ENCODE measurements at places on chromosomes 3 and 15.

DNA sequence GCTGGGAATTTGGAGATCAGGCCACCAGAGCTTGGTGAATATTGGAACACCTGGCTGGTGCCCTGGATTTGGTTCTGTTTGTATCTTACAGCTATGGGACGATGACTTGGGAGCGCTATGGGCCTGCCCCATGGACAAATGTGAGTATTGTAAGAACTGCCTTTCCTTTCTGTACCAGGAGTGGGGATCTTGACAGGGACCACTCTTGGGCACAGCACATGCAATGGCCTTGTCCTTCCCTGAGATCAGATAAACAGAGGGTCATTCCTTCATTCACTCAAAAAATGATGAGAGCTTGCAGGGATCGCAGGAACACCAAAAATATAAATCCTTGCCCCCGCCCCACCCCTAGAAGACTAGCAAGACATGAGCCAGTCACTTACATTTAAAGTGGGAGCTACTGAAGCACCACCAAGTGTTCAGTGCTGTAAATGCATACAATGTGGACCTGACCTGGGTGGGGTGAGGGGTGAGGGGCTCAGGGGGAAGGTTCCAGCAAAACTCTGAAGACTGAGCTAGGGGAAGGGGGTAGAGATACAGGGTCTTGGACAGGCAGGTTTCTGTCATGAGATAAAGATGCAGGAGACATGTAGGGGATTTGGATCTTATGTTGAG, 2.7 kb upstream of the CRELD1 start:
- DNase-seq = no peak

DNA sequence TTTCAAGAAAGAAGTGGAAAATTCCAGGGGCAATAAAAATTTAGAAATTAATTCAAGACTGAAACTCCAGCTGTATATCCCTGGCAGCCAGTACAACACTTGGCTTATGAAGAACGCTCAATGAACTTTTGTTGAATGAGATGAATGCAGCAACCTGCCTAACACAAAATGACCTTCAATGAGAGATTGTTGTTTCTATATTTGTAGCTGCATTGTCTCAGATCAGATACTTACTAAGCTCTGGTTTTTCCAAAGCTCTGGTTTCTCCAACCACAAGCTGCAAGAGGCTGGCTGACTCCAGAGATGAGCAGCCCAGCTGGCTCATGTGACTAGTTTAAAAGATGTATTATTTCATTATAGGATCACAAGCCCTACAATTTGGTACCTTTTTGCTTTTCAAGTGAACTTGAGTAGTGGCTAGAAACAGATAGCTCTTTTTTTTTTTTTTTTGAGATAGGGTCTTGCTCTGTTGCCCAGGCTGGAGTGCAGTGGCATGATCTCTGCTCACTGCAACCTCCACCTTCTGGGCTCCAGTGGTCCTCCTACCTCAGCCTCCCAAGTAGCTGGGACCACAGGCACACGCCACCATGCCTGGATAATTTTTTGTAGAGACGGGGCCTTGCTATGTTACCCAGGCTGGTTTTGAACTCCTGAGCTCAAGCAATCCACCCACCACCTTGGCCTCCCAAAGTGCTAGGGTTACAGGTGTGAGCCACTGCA, 57.4 kb downstream of the UMPS start:
- no peak for DNase-seq

GRCh38 chr15:83284559-83285283, at the start of gene BNC1:
BNC1 (minus strand) TSS chr15:83284664; CDS start chr15:83284628, 36 bp downstream.
- DNase-seq = no peak

GRCh38 chr3:24657870-24658510, 163.3 kb upstream of the THRB start:
- DNase-seq = no peak

- DNase-seq = no peak
These were observed 4.1 kb downstream of the CCDC12 start for GRCh38 chr3:46972396-46972795.

- DNase-seq = no peak
These were observed 289.5 kb upstream of the TRIM42 start for GRCh38 chr3:140388202-140388922.

GRCh38 chr3:46695177-46695961, 1.9 kb upstream of the ALS2CL start:
- no peak for DNase-seq

DNA sequence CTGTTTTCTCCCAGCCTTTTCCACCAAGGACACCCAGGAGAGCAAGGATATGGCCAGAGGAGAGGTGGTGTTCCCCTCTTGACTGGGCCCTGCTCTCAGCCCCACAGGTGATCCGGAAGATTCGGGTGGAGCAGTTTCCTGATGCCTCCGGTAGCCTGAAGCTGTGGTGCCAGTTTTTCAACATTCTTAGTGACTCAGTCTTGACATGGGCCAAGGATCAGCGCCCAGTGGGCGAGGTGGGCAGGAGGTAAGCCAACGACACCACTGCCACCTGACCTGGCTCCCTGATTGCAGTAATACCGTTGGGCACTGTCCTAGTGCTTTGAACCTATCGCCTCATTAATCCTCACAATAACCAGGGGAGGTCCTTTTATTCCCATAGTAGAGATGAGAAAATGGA, 25.3 kb upstream of the SLC28A1 start:
- no peak for DNase-seq

DNA sequence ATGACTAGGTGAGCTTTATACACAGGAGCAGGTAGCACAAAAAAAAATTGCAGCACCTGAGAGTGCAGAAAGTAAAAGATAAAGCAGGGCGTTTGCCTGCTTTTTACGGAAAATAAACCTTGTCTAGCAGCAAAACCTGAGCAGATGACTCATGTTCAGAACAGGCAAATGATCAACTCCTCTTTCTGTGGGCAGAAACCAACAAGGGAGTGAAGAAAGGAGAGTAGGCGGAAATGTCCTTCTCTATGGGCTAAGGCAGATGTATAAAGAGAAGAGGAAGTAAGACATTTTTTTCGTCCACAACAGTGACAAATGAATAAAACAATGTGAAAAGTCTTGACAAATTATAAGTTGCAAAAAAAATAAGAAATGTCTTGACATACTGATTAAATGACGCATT, 24.5 kb upstream of the GMNC start:
- DNase-seq = no peak

DNA sequence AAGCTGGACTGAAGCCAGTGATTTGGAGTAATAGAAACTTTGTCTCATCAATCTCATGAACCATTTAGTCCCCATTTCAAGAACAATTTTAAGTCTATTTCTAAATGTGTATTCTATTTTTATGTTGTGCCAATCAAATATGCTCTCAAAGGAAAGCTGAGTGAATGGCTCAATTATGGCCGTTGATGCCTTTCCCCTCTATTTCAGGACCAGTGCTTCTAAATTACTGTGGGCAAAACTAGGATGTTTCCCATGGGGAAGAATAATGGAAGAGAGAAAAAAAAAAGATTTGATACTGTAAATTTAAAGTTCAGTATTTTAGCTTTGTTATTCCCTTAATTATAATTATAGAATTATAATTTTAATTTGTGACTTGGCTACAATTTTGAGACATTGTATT, 110.1 kb downstream of the CADM2 start:
- no peak for DNase-seq

DNA sequence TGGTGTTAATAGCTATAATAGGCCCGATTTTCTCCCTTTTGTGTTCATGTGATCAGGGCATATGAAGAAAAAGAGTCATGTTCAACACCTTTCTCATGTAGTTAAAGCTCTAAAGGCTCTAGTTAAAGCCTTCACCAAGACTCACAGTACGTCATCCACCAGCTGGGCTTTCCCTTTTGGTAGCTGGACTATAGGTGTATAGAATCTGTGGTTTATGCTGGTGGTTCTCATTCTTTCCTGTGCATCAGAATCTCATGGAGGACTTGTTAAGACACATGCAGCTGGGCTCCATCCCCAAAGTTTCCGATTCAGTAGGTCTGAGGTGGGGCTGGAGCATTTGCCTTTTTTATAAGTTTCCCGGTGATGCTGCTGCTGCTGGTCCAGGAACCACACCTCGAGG, 31.0 kb downstream of the CFAP91 start:
- DNase-seq = no peak

DNA sequence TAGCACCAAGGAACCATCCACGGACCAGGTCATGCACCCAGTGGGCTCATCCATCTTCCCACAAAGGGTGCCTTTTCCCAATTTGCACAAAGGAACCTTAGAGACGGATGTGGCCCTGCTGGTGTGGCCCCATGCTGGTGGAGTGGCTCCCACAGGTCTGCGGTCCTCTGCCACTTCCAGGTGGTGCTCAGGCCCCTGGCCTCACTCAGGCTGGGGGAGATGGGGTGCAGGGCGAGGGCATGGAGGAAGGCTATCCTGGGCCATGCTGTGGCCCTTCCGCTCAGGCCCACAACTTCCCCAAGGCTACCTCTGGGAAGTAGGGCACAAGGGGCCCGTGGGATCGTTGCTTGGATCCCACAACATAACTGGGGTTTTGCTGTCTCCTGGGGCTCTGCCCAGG, 5.2 kb upstream of the SYNM start:
- no peak for DNase-seq

GRCh38 chr3:118587847-118588246, 446.8 kb downstream of the IGSF11 start:
- DNase-seq = no peak

DNA sequence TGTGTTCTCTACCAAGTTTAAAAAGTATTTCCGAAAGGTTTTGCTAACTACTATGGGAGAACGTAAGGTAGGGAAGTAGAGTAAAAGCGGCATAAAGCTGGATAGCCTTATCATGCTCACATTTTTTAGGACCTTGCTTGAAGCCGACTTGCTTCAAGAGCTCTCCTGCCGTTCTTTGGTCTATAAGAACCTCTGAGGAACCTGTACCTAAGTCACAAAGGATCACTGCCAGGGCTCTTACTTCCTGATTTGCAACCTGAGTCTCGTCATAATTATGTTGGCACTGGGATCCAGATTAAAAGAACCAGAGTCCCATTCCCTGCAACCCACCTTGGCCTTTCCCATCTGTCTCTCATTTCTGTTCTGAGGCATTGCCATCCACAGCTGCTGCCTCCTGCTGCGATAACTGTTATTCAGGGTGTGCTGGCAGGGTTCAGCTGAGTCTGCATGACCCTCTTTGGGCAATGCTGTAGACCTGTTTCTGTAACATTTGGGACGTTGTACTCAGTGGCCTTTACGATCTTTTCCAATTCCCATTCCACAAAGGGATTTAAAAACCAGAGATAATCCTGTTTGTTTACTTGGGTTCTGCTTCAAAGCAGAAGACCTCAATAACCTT, 131.0 kb upstream of the UMPS start:
- DNase-seq = no peak

- no peak for DNase-seq
These were observed 5.0 kb downstream of the ACOX2 start for GRCh38 chr3:58531956-58532355.

DNA sequence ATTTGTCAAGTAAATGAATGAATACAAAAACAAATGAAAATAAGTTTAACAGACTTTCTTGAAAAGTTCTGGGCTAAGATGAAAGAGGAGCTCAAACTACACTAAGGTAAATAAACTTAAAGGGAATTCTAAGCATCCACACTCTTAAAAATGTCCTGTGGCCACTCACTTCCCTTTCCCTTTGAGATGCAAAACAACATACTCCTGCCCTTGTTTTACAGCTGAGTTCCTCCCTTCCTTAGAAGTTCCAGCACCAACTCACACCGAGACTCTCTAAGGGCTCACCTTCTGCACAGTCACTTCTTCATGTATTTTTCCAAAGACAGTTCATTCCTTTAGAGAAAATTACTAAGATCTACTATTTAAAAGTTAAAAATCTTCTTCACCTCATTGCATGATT, 123.3 kb upstream of the CMC1 start:
- no peak for DNase-seq

DNA sequence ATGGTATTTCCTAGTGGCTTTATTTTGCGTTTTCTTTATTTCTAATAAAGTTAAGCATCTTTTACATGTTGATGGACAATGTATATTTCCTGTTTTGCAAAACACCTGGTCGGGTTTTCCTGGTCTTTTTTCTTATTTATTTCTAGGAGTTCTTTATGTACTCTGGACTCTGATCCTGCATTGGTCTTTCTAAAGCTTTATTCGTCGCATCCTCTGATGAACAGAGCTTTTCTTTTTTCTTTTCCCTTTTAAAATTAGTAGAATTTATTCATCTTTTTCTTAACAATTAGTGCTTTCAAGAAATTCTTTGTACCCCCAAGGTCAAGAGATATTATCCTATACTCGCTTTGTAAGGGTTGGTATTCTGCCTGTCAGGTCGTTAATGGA, 32.2 kb downstream of the ZDHHC19 start:
- DNase-seq = no peak

GRCh38 chr3:75129101-75129500, 514.6 kb upstream of the CNTN3 start:
- DNase-seq = no peak
